ENCODE measurements at places on chromosomes 2 and 18.

- no peak for DNase-seq
Measured at GRCh38 chr18:907115-907884, 2.6 kb downstream of the ADCYAP1 start.

- DNase-seq, result no peak
Measured at GRCh38 chr2:168663993-168664392, 138.4 kb upstream of the NOSTRIN start.

- no peak for DNase-seq
Measured at GRCh38 chr18:905307-905947, 756 bp downstream of the ADCYAP1 start.

DNA sequence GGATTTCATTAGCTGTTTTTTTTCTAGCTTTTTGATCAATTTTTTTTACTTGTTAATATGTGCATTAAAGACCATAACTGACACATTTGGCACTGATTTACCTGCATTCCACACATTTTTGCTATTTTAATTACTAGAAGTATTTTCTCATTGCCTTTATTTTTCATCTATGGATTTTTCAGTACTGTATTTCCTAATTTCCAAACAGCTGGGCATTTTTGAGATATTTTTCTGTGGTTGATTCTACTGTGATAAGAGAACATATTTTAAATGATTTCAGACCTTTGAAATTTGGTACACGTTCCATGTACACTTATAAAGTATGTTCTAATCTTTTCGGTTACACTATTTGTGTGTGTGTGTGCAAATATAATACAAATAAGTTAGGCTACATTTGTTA lies 135.3 kb downstream of the PARD3B start:
- no peak for DNase-seq

DNA sequence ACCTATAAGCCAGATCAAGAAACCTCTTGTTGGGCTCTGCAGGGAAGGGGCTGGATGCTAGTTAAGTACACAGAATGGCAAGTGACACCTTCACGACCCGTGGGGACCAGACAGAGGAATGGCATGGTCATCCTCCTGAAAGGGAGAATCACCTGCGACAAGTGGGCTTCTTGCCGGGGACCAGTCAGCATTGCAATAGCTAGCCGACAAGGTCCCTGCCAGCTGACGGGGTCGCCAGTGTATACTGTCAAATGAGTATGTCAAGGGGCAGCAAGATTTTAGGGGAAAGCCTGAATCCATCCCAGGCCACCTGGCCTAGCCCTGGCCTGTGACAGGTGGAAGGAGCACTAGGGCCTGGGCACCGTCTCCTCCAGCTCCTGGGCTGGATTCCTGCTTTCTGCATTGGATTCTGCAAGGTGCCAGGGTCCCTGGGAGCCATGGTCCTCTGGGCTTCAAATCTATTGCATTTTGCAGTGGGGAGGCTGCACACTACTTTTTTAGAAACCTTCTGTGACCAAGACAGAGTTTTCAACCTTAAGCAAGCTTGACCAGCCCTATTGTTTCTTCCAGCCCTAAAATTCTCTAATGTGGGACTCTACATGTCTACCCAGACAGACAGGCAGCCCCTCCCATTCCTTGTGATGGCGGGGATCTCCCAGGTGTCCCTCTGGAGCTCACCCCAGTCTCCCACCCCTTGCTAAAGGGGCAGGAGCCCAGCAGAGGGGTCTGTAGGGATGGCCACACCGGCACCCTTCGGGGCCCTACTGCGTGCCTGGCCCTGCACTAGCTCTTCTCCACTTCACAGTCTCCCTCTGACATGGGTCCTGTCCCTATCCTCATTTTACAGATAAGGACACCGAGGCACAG lies 178.5 kb downstream of the GLI2 start:
- DNase-seq, result no peak

- no peak for DNase-seq
Measured at GRCh38 chr18:12470382-12471075, 62.8 kb downstream of the PRELID3A start.
